ENCODE measurements at places on chromosomes 2 and 18.

GRCh38 chr2:151289972-151290866 lies 751 bp upstream of the NMI start:
- DNase-seq: peak; percentile 83

DNA sequence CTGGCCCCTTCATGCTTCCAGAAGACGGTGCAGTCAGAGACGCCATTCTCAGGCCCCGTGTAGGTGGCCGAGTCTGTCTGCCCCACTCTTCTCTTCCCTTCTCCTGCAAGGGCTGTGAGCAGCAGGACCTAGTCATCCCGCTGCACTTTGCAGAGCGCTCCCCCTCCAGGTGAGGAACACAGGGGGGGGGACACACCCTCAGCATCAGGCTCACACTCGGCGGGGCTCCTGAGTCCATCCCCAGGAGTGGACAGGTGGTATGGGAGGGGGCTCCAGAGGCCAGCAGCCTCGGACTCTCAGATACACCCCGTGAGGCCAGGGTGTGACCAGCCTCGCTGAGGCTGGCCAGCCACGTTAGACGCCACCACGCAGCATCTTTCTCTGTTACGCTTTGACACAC lies 460.5 kb upstream of the MYT1L start:
- no peak for DNase-seq

DNA sequence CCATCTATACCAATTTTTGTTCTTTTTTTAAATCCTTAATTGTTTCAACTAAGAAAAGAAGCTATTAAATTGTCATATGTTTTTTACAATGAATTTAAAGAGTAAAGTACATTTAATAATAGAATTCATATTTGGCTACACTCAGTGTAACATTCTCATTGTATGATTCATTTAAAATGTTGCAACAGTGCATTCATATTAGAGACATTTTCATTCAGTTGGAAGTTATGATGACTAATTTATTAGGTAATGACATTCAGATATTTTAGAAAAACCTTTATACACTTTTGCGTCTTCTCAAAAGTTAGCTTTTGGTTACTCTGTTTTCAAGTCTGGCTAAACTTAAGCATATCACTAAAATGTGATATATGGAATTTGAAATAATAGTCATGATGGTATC lies 887.5 kb upstream of the NRXN1 start:
- no peak for DNase-seq

DNA sequence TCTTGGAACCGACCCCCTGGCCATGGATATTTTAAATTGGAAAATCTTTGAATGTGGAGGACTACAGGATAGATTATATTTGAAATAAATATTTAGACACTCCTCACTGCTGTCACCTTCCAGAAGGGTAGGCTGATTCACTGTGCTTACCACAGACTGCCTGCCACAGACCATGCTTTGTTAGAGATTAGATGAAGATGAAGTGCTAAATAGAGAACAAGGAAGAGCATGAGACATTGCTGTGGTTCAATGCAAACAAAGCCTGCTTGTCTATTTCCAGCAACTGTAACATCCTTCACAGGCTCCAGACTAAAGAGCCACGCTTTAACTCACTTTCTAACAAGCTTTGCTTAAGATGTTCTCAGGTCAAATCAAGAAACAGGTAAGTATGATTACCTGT lies 81.0 kb upstream of the TMEM17 start:
- DNase-seq: no peak

DNA sequence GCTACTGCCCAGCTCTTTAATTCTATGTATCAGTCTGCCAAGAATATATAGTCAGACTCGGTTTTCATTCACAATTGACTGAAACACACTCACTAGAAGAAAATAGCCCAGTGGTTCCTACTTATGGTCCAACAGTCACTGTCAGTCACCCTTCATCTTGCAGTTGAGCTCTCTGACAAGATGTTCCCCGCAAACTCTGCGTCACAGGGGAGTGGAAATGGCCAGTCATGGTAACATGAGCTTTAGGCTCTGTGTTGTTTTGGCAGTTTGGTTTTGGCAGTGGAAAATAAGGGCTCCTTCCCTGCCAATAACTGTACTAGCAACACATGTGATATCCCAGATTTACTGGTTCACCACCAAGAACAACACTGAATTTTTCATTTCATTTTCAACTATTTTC lies 122.5 kb downstream of the PRPF40A start:
- DNase-seq: no peak

GRCh38 chr2:12326449-12327190 lies 390.1 kb upstream of the TRIB2 start:
- no peak for DNase-seq

DNA sequence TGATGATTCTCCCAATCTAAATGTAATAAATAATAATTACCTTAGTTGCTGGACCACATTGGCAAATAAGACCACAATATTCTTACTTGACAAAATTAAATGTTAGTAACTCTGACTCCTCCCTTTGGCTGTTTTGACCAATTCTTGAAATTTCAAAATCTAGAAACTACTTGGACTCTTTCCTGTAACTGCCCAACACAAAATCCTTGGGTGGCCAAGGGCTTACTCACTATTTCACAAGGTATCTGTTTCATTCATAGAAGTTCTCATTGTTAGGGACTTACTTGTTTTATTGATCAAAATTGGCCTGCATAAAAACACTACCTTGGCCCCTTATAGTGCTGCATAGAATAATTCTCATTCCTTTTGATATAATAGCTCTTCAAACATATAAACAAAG lies 19.4 kb downstream of the CDH20 start:
- DNase-seq: no peak

DNA sequence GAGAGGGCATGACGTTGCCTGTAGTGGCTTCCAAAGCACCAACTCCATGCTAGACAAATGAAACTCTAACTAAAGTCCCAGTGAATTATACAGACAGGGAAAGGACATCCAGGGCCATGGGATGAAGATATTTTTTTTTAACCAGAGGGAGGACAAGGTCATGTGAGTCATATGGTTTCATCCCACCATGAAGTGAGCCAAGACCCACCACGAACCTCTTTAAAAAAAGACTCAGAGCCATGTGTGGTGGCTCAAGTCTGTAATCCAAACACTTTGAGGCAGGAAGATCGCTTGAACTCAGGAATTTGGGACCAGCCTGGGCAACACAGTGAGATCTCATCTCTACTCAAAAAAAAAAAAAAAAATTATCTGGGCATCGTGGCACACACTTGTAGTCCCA lies 115.2 kb downstream of the LIPG start:
- no peak for DNase-seq

GRCh38 chr2:196399096-196399495 lies 227.7 kb upstream of the STK17B start:
- DNase-seq: no peak

- no peak for DNase-seq
These were observed 68.6 kb downstream of the CIB4 start for GRCh38 chr2:26572591-26572990.

GRCh38 chr2:120932472-120932871 lies 196.8 kb downstream of the GLI2 start:
- no peak for DNase-seq

DNA sequence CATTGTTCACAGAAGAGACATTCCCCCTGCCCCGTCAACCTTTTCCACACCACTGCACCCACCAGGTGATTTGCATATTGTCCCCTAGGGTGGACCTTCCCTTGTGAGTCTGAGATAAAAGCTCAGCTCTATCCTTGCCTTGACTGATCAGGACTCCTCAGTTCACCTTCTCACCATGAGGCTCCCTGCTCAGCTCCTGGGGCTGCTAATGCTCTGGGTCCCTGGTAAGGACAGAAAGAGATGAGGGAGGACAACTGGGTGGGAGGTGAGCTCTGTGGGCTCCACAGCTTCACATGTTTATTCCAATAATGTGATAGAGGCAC lies 1160.1 kb downstream of the RPIA start:
- DNase-seq: no peak

DNA sequence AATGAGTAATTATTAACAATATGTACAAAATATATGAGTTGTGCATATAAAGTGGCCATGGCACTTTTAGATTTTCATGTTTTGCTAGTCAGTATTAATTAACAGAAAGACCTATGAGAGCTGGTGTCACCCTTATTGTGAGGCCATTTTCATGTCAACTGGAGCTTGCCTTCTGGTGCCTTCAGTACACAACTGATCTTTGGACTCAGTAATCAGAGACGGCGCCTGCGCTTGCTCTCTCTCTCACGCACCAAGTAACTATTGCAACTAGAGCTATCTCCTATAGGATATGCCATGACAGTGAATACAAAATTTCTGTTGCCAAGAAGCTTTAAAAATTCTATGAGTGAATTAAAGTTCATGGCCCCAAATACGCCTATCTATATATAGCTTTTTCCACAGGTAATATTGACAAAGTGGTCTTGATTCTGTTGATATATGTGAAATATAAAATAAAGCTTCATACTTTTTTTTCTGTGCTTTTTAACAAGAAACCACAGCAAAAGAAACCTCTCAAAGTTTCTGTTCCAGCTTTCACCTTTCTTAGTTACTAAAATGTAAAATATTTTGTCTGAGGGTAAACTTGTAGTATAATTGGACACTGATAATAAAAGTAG lies 2.9 kb downstream of the SERTAD2 start:
- DNase-seq: no peak

- no peak for DNase-seq
These were observed 371.8 kb upstream of the SALL3 start for GRCh38 chr18:78607784-78608183.

DNA sequence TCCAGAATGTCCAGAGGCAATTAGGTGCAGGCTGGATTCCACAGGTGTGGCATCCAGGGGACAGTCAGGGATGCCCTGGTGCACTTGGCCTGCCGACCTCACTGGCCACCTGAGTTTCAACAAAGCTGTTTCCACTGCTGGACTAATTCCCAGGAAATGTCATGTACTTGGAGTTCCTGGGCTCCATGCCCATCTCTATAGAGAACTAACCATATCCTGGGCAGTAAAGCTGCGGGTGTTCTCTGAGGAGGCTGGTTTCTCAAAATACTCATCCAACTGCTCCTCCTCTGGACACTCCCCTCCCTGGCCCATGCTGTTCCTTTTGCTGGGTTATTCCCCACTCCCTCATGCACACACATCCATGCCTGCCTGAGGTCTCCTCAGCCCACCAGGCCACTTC lies 161.9 kb upstream of the SKOR2 start:
- DNase-seq: no peak

- DNase-seq: no peak
These were observed 17.3 kb upstream of the GPR75 start for GRCh38 chr2:53877112-53877511.

DNA sequence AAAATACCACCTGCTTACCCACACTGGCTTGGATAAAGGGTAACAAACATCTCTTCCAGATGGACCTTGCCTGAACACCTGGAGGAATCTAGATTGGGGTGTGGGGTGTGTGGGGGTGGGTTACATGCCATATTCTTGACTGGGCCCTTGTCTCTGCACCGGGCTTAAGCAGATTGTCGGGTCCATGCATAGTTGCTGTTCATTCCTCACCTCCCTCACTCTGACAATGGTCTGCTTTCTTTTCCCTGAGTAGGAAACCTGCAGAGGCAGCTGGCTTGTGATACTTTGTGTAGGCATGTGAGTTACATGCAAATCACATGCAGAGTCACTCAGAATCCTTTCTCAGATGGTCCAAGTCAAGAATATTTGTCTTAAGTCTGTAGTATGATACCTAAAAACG lies 112.8 kb upstream of the GLS start:
- DNase-seq: no peak

DNA sequence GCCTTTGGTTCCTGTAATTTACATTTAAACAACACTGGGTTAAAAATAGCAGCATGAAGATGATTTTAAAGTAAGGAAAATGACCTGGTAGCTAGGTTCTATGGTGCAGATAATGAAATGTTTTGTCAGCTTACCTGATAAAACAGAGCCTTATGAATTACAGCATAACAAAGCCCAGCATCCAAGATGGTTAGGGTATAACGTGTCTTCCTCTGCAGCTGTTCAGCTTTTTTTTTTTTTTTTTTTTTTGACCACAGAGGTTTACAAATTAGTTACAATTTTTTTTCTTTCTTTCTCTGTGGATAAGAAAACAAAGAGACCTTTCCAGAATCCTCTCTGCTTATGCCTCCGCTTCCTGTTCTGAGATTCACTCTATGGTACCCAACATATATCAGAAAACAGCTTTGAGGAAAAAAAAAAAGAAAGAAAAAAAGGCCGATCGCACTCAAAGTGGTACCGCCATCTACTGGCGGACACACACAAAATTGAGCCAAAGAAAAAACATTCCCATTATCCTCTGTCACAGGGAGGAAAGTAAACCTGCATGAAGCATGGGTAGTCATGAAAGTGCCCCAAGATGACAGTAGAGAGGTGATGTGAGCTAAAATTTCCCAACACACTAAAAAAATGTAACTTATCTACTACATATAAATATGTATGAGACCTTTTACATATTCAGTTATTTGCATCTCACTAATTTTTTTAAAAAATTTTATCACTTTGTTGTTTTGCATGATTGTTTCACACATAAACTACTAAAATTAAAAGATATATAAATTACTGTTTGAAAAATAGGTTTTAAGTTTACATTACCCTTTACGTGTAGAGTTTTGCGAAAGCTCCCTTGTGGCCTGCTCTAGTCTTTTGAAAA lies at the start of gene SCN3A:
Gene SCN3A, minus strand, starts transcription at position 362 of the 871 bp plus-strand sequence. CDS start 27,656 bp downstream, outside the sequence.
- DNase-seq: peak; percentile 31

GRCh38 chr2:231927566-231927890 lies 1.3 kb upstream of the NPPC start:
- no peak for DNase-seq

- no peak for DNase-seq
These were observed 31.2 kb downstream of the GPC1 start for GRCh38 chr2:240466579-240467148.

GRCh38 chr18:57890266-57890665 lies 87.2 kb upstream of the ATP8B1 start:
- no peak for DNase-seq

All from suppressor macrophage treated with lipopolysaccharide for 1 hour (primary cell).